ENCODE measurements at places on chromosomes 1 and 21.

DNA sequence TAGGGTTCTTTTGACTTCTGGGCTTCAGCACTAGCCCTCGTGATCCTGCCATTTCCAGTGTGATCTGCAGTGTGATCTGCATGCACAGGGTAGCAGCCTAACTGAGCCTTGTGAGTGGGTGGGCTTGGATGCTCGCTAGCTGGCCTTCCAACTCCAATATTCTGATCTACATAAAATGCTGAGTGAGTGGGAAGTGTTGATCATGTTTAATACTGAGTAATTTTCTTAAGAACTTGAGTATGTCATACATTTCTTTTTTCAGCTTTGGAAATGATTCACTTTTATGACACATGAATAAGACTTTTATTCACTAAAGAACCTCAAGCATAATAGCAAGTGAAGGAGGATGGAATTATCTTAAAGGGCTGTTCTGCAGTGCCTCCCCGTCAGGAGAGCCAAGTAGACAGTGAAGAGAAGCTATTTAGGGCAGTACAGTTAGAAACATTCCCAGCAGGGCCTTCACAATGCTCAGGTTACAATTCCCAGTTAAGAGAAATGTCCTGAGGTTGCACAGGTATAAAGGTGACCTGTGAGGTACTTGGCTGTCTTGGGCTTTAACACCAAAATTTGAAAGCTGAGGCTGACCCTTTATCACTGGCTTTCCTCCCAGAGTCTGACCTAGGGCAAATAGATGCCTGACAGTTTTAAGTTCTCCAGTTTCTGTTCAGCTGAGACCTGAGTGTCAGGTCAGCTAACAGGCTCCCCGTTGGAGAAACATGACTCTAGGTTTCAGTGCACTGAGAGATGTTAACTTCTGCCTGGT lies 29.1 kb upstream of the LRRC8C start:
- peak; percentile 42 for DNase-seq

DNA sequence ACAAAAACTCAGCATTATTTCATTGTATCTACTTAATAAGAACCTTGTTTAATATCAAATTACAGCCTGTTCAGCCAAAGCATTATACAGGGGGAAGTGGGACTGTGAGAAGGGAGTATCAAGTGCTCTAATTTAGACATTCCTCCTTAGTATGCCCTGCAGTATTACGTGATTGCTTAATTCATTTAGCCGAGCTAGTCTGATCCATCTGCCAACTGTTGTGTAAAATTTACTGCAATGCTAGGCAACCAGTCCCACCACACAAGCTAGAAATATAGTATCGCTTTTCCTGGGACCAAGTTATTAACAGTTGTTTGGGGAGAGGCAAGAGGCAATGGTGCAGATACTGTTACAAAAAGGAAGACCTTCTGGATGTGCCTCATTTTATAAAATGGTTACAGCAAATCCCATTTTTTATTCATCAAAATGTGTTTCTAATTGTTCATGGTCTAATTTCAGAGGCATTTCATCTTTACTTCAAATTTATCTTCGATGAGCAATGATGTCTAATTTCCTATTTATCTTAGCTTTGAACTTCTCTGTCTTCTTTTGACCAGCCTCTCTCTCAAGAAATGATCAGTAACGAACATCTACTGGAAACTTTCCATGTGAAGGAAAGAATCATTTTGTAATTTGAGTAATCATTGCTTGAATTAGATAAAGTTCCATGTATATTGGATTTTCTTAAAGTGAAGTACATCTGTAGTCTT lies 283.3 kb downstream of the DUSP10 start:
- DNase-seq, result no peak

- DNase-seq, result no peak
Measured at GRCh38 chr1:186904361-186904760, 75.6 kb downstream of the PLA2G4A start.

DNA sequence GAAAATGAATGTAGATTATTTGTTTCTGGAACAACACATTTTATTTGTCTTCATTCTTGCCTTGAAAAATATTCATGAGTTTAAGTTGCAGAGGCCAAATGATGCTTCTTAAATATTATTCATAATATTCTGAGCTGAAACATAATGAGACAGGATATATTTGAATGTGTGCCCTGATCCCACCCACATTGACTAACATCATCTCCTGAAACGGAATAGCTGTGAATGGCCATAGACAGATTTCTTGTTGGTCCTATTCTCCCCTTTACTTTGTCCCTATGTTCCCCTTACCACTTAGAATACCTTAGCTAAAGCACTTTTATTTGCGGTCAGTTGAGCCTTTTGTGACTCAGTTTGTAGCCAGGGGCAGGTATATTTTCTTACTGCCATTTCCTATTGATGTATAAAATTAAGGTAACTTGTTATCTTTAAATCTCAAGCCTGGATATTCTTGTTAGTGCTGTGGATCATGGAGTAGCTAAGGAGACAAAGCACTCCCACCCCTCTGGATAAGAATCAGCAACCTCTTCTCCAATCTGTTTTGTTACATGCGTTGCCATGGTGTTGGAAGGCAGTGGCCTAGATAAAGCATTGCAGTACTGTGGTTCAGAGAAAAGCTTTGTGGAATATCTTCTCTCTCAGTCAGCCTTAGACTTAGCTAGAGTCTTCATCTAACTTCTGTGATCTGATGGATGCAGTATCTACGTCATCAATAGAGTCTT lies 478.5 kb upstream of the DEPDC1 start:
- DNase-seq, result no peak

DNA sequence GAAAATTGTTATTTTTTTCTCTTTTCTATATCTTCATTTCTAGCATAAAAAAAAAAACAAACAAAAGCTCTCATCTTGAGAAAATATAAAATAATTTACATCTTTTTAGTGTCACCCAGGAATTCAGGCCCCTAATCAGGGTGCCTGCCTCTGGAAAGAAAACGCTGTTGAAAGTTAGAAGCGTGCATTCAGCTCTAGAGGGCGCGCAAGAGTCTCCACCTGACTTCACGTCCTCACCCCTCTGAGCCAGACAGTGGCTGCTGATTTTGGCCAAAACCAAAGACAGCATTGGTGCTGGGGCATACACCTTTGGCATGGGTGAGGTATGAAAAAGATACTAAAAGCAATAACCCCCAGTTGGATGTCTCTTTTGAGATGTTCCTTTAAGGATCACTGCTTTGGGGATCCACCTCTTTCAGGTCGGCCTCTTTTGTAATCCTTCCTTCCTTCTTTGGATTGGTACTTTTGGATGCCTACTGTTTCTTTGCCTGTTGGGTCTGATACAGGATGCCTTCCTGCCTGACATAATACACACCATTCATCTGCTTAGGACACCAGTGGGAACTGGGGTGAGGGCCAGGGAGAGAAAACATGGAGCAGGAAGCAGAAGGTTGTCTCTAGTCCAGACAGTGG lies 77.6 kb upstream of the CHRM3 start:
- DNase-seq, result peak; percentile 16

GRCh38 chr1:220094016-220094911 lies at the start of gene IARS2:
TSS of gene IARS2 (plus strand) at chr1:220094132. CDS start at chr1:220094217, 85 bp downstream.
- DNase-seq, result peak; percentile 86

DNA sequence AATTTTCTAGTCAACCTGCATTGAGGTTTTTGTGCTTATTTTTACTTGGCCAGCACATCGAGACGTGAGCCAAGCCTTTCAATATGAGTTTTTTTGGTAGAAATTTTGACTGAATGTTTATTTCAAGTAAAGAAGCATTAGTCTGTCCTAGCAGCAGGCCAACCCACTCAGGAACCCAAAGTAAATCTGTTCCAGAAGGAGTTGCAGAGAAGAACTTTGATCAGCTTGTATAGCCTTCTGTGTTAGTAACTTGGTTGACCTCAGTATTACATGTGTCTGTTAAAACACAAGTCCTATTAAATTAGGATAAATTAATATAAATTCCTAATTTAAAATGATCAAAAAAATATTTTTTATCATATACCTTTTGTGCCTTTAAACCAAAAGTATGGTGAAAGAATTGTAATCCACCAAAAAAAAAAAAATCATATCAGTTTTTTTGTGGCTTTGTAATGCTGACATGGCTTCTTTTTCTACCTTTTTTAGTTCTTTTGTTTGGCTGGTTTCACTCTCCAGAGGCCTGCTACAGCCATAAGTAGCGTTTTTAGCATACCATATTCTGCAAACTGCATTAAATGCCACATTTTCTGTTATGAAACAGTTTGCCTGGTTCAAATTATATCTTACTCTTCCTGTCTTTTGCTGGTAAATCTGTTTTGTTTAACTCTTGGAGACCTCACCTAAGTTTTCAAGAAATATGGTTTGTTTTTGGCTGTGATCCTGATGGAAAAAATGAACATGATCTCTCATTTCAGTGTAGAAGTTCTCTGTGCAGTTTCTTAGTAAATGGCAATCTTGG lies 39.5 kb downstream of the ATF6 start:
- peak; percentile 12 for DNase-seq

- DNase-seq, result peak; percentile 96
Measured at GRCh38 chr1:186531561-186532165, 70.7 kb upstream of the PDC start.

GRCh38 chr1:156571919-156572662 lies at the start of gene IQGAP3:
TSS of gene IQGAP3 (minus strand) at chr1:156572565. CDS start at chr1:156572529, 36 bp downstream.
- peak; percentile 86 for DNase-seq

DNA sequence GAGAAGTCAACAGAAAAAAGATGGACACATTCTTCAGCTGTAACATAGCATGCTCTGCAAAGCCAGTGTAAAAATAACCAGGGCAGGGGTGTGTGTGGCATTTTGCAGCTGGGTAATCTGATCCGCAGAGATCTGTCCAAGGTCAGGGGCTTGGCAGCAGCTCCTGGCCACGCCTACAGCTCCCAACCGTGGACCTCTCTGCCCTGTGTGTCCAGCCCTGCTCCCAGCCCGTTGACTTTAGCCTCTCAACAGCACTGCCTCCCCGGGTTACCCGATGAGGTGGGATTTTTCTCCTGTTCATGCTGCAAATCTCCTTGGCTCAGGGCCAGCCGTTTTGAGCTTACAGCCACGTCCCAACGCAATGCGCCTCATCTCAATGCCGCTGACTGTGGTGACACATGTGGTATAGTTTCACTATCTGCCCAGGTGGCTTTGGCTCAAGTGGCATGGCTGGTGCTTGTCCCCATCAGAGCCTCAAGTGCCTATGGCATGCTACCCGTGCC lies 68.1 kb downstream of the VWA5B1 start:
- DNase-seq, result peak; percentile 45

- DNase-seq, result peak; percentile 55
Measured at GRCh38 chr1:151326619-151327222, 495 bp downstream of the PI4KB start.

DNA sequence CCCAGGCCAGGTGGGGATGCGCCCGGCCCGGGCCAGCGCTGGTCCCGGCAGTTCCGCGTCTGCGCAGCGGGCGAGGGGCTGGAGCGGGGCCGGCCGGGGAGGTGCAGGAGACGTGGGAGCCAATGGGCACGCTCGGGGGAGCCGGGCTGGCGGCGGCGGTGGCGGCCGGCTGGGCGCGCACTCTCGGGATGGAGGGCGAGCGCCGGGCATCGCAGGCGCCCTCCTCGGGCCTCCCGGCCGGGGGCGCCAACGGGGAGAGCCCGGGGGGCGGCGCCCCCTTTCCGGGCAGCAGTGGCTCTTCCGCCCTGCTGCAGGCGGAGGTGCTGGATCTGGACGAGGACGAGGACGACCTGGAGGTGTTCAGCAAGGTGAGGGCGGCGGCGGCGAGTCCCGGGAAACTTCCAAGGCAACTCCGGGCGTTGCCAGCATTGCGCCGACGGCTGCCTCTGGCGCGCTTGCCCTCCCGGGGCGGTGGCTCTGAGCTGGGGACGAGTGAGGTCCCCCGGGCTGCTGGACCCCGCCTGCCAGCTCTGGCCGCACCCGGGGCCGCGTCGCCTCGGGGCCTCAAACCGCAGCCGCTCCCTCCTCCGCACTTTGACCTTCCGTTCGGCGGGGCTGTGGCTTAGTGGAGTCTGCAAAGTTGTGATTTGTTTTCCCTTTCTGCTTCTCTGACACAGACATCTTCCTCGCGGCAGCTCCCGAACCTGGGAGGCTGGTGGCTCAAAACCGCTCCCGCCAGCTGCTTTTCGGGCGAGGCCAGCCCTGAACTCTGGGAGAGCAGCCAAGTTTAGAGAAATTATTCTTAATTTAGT lies at the start of gene SNX7:
SNX7 (plus strand) TSS at position 178 of the 812 bp plus-strand sequence; CDS start at position 189, 11 bp downstream.
- DNase-seq, result peak; percentile 82
